ENCODE measurements at places on chromosomes 6 and 20.

DNA sequence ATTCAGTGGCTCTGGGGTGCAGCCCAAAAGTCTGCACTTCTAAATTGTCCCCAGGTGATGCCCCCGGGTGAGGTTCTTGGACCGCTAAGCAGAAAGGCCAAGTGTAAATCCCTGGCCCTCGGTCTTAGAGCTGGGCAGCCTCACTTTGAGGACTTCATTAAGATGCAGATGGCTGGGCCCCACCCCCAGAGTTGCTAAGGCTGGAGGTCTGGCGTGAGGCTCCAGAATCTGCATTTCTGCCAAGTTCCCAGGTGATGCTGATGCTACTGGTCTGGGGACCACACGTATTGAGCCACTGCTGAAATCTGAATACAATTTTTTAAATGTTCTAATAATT is 735 bp upstream of the SLC23A2 start:
- DNase-seq, result no peak

GRCh38 chr6:56435326-56435725 is 187.9 kb upstream of the COL21A1 start:
- no peak for DNase-seq

- no peak for DNase-seq
Measured at GRCh38 chr6:16471910-16472297, 233.5 kb downstream of the GMPR start.

- no peak for DNase-seq
Measured at GRCh38 chr6:84752118-84752850, 12.1 kb downstream of the TBX18 start.

- DNase-seq, result no peak
Measured at GRCh38 chr6:111870051-111870741, 3.1 kb downstream of the FYN start.

DNA sequence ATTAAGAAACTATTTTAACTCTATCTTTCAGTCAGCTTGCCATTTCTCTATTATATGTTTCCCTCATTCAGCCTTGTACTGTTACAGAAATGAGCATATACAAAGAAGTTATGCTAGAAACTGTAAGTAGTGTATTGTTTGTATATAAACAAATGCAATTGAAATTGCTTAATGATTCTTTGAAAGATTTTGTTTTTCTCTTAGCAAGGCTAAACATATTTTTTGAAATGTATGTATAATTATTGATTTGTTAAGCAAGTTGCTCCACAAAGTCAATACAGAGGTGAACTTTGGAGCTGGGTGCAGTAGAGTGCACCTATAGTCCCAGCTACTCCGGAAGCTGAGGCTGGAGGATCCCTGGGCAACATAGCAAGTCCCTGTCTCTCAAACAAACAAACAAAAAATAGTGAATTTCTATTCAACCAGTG is 253.6 kb downstream of the RNGTT start:
- DNase-seq, result no peak

GRCh38 chr6:82364087-82365015 is 734 bp downstream of the TPBG start:
- peak; percentile 74 for DNase-seq

DNA sequence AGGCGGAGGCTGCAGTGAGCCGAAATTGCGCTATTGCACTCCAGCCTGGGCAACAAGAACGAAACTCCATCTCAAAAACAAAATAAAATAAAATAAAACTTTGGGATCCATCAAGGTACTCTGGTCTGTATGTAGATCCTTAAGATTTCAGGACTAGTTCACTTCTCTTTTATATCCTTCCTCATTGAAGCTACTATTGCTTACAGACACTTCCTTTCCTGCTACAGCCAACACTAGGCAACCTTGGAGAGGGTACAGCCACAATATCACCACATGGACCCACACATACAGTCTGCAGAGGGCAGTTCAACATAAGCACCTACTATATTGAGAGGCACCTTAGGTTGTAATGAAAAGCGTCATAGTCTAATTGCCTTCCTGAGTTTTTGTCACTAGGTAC is 113.3 kb downstream of the ATXN1 start:
- DNase-seq, result no peak

DNA sequence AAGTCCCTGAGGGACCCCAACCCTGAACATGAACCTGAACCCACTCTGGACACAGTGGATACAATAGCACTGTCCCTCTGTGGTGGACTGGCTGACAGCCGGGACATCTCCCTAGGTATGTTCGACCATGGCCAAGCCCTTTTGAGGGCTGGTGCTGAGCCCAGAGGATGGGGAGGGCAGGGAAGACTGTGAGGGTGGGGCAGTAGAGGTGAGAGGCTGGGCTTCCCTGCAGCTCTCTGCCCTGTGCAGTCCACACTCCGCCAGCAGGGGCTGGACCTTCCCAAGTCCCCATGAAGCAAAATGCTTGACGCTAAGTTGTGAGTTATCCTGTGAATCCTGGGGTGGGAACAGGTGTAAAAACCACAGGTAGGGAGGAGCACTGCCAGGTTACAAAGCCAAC is 11.5 kb downstream of the LPIN3 start:
- no peak for DNase-seq

DNA sequence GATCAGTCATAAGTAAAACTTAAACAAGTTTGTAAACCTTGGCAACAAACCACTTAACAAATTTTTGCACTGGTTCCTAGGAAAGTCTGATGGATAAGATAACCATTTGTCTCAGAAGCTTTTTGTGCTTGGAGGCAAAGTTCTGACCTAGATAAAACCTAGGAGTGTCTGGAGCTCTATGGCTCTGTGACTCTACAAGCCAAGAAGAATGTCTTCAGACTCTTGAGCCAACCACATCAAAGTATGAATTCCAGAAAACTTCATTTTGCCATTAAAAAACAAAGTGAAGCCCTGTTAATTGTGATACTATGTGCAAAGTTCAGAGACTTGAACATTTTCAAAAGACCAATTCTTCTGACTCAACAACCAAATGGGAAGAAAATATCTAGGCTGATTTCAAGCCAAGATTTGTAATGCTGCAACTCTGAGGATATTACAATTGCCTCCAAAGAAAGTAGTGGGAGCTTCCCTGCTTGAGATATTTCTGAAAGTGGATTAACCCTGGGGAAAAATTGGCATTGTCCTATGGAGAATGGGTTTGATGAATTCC is 158.1 kb upstream of the FOXQ1 start:
- DNase-seq, result no peak

- no peak for DNase-seq
Measured at GRCh38 chr6:81806793-81807565, 54.5 kb upstream of the TENT5A start.

DNA sequence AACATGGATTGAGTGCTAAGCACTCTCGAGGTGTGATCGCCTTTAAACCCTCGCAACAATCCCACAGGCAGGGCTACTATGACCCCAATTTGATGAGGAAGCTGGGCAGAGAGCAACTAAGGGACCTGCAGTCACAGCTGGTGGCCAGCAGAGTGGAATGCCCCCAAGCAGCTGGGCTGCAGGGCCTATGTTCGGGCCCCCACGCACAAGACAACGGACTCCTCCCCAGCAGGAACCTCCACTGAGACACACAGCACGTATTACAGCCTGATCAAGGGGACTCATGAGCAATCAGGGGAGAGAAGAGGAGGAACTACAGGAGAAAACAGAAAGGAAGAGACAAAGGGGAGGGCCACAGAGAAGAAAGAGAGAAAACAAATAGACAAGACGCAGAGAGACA is 21.7 kb downstream of the CST7 start:
- DNase-seq, result no peak

DNA sequence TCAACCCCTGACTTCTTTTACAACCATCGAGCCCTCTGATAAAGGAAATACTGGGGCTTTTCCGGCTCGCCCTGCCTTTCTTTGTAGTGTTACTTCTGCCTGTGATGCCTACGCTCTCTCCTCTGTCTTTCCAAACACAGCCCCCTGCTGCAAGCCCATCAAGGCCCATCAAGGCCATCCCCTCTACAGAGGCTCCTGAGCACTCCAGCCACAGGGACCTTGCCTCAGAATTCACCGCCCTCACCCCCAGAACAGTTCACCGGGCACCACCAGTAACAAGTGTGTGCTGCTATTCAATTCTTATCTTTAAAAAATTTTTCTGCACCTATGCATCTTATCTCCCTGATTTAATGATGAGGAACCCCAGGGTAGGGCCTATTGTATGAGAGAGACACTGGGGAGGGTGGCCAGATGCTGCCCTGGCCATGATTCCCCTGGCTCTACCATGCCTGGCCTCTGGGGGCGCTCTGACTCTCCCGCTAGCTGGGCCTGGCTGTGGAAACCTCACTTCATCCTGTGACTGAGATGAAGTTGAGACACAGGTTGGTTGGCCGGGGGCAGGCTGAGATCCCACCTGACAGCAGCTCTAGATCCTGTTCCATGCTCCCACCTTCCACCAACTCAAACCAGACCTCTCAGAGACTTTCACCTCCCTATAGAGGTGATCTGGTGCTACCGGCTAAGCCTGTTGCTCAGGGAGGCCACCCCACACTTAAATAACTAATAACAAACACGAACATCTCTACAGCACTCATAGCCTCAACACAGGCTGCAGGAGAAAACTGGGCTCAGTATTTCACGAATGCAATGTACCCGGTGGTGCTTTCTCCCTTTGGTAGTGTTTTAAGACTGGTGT is 19.2 kb upstream of the GLP1R start:
- peak; percentile 59 for DNase-seq

DNA sequence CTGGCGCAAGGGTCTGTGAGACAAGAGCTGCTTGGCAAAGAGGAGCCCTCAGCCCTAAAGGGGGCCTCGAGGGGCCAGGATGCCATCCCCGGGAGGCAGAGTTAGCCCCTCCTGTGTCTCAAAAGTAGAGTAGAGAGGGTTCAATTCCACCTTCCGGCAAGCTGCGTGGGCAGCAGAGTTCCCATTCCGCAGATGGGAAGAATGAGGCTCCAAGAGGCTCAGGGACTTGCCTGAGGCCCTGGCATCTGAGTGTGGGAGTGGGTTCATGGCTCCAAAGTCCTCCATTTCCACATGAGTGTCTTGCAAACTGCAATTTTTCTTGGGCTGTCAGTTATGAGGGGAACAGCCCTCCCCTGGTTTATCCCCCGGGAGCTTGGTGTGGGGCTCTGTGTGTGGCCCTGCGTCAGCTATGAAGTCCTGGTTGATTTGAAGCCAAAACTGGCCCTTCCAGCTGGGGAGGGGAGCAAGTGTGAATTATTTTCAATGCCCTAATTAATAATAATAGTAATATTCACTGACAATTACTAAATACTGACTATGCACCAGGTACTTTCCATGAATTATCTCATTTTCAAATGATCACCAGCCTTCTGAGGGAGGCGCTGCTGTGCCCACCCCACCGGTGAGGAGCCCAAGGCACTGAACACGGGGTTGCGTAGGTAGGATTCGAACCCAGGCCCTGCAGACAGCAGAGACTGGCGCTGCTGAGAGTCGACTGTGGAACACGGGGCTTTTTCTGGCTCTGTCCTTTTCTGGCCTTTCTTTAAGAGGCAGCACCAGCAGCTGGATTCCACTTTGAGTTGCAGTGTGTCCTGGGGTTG is 153.0 kb upstream of the PTPN1 start:
- no peak for DNase-seq

DNA sequence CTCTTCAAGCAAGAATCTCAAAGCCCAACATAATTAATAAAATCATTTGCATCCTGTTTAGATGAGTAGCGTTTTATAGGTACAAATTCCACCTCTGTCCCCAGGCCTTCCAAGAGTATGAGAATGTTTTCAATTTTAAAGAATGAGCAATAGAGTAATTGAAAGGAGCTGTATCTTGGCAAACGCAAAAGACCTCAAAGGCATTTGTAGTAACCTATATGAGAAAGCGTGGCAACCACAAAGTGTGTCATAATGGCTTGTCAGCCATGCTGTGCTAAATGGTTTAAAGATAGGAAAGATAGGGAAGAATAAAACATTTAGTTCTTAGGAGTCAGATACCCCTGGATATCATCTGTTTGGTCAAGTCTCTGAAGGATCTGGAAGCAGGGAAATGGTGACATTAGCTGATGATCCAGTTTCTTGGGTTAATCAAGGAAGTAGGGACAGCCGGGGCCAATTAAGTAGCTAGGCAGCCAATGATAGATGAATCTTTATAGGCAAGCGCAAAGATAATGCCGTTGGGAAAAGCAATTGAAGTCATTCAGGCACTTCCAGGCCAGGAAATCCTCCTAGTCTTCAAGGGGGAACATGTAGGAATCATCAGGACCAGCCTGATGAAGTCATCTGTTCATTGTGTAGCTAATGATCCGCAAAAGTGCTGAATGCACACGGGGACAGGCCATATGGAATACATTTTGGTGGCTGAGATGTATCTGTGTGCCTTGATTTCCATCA is 71.5 kb upstream of the ISM1 start:
- DNase-seq, result no peak

- no peak for DNase-seq
Measured at GRCh38 chr20:54353292-54353691, 122.1 kb upstream of the DOK5 start.

DNA sequence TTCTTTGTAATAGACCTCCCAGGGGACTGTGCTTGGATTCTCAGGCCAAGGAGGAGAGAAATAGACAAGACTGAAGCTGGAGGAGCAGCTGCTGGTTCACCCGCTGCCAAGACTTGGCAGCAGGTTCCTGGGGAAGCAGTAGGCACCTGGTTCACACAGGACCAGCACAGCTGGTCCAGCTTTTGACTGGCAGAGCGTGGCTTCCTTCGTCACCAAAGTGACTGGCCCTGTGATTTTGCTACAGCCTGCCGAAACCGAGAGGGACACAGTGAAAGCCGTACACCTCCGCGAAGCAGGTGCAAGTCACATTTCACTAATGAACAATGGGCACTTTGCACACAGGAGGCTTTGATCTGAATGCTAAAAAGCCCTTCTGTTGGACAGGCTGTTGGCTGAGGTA is 199.0 kb downstream of the RNF144B start:
- DNase-seq, result no peak

- DNase-seq, result no peak
Measured at GRCh38 chr6:140758169-140758877, 1374.4 kb upstream of the GJE1 start.

DNA sequence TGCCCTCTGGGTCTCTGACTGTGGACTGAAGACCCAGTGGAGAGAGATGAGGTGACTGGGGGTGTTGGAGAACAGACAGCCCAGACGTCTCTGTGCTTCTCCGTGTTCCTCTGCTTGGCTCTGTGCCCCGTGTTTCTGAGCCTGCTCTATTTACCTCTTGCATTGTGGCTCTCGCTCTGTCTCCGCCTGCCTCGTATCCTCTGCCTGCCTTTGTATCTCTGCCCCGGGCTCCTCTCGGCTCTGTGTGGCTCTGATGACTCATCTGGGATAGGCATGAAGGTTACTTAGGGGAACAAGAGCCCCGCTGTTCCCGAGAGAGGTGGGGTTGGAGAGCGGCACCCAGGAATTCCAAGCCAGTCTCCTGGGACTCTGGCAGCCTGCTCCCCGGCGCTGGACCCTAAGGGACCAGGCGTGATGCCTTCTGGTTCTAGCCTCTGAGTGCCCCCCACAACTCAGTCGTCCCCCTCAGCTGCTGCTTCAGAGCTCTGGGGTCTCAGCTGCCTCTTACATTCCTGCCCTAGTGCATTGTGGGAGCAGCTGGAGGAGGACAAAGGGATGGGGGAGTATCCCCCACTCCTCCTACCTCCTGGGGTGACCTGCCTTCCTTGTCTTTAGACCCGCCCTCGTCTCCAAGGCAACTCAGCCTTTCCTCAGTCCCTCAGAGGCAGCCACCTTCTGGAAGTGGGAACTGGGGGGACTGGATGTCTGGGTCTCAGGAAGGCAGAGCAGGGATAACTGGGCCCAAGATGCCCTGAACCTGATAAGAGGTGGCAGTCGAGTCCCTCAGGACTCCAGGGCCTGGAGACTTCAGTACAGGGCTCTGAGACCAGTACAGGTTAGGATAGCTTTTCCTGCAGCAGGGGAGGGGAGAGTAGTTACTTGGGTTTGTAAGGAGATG is 1.9 kb downstream of the DDR1 start:
- DNase-seq, result peak; percentile 72

- no peak for DNase-seq
Measured at GRCh38 chr6:137332637-137333280, 113.6 kb upstream of the IFNGR1 start.

GRCh38 chr20:34896086-34896621 is 19.7 kb downstream of the ACSS2 start:
- no peak for DNase-seq
